Mucosa of descending colon (tissue), 3 donors: ENCODE measurements at places on chromosomes 6 and 20. TPM values are rescaled to one million over a fixed set of nuclear protein-coding genes. Genes with fewer than 3 reads are reported as not detected.
A peak's percentile ranks its signal among the peaks of the same experiment; 100 is the strongest.

Gene MAK
- total RNA-seq = not detected

Gene TFAP2C
- total RNA-seq = 0.52 TPM

Gene TBX18
- total RNA-seq = 1.7 TPM

Gene LEMD2
- total RNA-seq = 73.6 TPM

Gene OXT
- not detected for total RNA-seq

Gene FAM83C
- total RNA-seq = not detected

DNA sequence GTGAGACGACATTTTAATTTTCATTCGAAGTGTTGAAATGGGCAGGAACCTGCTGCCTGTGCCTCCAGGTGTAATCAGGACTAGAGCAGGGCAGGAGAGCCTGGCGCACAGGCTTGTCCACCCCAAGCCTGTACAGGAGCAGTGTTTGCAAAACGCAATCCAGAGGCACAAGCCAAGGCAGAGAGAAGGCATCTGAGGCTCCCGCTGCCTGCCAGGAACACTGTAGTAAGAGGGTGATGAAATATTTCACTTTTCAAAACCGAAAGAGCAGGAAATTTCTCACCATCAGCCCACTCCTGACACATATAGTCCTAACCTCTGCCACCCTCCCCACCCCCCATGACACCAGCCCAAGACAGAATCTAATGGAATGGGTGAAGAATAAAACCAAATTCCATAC lies 132.5 kb downstream of the RTN4IP1 start:
- DNase-seq = no peak

GRCh38 chr6:165804331-165805066 lies 141.5 kb upstream of the PDE10A start:
- DNase-seq = no peak

GRCh38 chr20:48448666-48449600 lies 378.9 kb downstream of the PREX1 start:
- DNase-seq = no peak

DNA sequence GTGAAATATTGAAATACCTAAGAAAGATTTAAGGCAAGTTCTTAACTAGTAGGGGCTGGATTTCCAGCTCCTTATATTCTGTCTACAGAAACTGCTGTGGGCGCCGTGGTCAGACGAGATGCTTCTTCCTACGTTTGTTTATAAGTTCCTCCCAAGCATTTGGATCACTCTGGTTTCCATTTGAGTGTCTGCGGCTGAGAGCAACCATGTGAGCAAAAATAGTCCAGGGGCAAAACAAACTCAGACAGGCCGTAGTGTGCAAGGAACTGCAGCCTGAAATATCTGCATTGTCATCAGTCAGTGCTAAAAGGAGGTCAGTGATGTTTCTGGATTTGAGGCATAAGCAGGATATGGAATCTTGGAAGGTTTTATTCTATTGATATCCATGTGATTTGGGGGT lies 485.9 kb upstream of the JAG1 start:
- no peak for DNase-seq

- DNase-seq = no peak
Observed at GRCh38 chr6:144722154-144722737, 437.1 kb downstream of the UTRN start.

DNA sequence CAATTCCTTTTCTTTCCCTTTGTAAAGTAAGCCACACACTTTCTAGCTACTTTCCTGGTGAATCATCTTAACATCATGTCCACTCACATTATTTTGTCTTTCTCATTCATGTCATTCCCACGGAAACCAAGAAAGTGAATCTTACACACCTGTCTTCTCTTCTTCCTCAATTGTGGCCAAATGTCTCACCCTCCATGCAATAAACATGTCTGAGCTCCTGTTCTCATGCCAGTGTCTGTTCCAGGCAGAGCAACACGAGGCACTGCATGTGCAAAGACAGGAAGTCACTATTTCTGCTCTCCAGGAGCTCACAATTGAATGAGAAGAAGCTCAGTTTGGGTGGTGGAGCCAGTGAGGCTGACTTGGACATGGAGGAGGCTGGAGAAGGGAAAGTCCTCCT lies 29.0 kb upstream of the TMEM244 start:
- DNase-seq = no peak

GRCh38 chr6:18186033-18186432 lies 30.8 kb downstream of the KDM1B start:
- peak; percentile 22 for DNase-seq

DNA sequence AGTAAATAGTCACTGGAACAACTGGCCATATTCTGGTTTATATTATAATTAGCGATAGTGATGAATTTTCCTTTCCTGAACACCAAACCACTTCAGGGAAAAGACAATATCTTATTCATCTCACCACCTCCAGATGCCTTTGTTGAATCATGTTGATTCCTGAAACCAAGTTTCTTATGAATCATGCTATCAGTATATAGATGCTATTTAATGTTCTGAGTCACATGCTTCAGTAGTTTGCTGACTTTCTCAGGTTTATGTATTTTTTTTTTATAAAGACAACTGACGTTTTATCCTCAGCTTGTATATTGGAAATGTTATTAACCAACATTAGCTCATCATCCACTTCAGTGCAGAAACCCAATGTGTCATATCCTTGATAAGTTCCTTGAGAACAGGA lies 710.2 kb upstream of the POU3F2 start:
- DNase-seq = no peak

- DNase-seq = no peak
Observed at GRCh38 chr6:30025186-30025585, 35.9 kb upstream of the POLR1H start.

DNA sequence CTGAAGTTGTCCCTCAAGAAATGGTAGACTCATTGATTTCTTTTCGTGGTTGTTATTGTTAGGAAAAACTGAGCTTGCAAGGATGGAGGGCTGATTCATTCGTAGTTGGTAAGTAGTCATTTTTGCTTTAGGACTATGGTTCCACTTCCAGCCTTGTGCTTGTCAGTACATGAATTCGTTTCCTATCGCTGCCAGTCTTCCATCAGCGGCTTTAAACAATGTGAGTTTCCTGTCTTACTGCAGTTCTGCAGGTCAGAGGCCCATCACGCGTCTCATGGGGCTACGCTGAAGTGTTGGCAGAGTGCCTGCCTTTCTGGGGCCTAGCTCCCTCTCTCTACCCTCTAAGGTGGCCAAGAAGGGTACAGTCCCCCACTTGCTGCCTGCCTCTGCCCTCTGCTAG lies 11.4 kb upstream of the MDFI start:
- DNase-seq = no peak

DNA sequence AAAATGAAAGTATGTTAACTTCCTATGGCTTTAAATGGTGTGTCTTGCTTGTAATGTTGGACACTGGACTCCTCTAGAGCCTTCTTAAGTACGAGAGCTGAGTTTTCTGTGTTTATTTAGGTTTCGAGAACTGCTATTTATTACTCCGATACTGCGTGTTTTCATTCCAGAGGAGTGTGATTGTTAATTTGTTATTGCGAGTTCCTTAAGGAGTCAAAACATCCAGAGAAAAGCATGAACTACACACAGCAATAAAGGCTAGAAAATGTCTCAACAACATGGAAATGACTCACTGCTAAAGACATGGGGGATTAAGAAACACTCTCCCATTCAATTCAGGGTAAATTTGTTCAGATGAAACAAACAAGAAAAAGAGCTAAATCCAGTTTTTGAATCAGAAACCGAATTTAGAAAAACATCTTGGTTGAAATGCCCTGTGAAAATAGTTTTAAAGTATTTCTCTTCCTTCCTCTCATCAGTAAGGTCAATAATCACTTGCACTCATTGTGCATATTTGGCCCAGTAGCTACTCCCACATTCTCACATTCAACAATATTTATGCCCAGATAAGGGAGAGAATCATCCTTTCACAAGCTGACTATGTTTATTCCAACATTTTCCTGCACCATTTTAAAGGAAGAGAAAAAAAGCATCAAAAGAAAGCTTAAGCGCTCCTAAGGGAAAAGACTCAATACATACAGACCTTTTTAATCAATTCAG lies 36.0 kb downstream of the ATXN1 start:
- peak; percentile 0 for DNase-seq

GRCh38 chr6:39073471-39074355 lies 25.1 kb downstream of the GLP1R start:
- no peak for DNase-seq

DNA sequence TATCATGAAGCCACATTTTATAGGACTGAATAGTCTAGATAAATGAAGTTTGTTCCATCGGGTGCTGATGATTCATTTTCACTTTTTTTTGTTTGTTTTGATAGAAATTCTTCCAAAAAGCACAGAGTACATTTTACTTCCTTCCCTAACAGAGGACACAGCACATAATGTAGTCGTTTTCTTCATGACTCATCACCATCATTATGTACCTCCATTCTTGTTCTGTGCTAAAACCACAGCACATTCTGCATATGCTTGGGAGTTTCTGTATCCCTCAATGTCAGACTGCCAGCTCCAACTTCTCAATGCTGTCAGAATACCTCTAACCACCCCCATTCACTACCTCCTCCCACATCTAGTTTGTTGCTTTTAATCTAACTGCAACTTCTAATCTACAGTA lies 1004.9 kb upstream of the ADGRB3 start:
- DNase-seq = no peak

DNA sequence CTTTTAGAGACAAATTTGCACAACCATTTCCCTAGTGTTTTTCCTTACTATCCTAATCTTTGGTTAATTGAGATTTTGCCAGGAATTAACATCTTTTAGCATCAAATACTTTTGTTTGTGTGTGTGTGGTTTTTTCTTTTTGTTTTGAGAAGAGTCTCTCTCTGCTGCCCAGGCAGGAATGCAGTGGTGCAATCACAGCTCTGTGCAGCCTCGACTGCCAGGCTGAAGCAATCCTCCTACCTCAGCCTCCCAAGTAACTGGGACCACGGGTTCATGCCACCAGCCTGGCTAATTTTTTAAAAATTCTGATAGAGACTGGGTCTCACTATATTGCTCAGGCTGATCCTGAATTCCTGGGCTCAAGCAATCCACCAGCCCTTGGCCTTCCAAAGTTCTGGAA lies 28.5 kb downstream of the BAK1 start:
- DNase-seq = no peak

- no peak for DNase-seq
Observed at GRCh38 chr6:73200735-73201134, 24.6 kb downstream of the KHDC1L start.

- no peak for DNase-seq
Observed at GRCh38 chr6:4320860-4321259, 185.5 kb upstream of the ECI2 start.

DNA sequence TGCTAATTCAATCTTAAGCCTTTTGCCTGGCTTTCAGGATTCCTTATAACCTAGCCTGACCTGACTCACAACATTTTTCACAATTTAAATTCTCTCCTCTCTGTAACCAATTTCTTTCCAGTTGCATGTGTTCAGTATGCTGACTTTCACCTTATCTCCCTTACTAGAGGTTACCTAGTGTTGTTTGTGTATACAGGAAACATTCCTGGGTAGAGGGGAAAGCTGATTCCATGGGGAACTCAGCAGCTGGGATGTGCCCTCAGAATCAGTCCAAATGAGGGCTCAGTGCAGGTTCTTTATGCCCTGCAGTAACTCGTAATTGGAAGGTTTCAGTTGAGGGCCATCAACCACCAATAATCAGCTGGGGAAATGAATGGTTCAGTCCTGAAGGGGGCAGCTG lies 18.5 kb downstream of the PKIB start:
- no peak for DNase-seq

DNA sequence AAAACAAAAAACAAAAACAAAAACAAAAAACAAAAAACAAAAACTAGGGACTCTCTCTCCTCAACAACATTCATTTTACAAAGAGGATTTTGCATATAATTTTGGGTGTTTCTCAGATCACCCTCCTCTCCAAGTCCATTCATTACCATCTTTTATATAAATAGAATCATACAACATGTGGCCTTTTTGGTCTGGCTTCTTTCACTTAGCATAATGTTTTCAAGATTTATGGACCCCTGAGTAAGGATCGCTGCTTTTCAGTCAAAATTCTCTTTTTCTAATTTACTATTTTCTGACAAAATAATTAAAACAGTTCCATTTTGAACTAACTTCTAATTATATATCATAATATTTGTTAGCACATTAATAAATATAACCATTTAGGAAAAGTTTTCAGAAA lies 94.8 kb downstream of the UBE3D start:
- no peak for DNase-seq

DNA sequence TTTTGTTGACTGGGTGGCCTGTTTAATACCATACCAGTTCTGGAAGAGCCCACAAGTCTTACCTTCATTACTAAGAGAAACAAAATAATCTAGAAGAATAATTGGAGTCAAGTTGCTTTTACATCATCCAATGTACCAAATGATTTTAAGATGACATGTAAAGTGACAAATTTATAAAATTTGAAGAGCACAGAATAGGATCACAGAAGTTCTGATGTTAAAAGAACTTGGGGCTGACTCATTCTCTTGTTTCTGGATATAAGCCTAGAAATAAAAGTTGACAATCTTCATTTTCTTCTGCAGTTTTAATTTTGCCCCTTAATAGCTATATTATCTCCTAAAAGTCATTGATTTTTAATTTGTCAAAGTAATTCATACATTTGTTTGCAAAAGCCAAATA lies 317.5 kb upstream of the MARCKS start:
- no peak for DNase-seq

DNA sequence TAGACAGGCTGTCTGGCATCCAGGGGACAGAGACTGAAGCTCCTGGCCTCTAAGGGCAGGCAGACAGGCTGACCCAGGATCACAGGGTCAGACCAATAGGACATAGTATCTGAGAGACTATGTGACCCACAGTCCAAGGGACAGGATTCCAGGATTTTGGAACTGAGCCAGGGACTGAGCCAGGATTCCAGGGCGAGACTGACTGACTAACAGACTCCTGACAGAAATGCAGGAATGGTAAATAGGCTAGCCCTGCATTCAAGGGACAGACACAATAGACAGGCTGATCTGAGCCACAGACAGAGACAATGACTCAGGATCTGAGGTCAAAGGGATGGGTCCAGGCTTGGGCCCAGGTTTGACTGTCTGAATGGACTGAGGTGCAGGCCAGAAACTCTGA lies 19.8 kb downstream of the XKR7 start:
- DNase-seq = no peak

DNA sequence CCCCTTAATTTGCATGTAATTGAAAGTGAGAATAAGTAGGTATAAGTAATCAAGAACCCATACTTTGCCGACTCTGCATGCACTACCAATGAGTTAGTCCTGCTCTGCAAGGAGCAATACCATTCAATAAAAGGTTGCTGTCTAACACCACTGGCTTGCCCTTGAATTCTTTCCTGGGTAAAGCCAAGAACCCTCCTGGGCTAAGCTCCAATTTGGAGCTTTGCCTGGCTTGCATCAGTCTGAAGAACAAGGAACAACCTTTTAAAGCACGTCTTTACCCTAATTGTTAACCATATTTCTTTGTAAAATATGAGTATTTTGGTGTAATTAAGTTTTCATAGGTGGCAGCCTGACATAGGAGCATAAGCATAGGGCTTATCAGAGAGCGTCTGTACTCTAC lies 367.7 kb downstream of the MEI4 start:
- DNase-seq = no peak

GRCh38 chr6:35202066-35202546 lies 11.7 kb upstream of the SCUBE3 start:
- peak; percentile 37 for DNase-seq
